Nucleus accumbens (tissue), 56 donors: ENCODE measurements at places on chromosomes 11 and 22.

DNA sequence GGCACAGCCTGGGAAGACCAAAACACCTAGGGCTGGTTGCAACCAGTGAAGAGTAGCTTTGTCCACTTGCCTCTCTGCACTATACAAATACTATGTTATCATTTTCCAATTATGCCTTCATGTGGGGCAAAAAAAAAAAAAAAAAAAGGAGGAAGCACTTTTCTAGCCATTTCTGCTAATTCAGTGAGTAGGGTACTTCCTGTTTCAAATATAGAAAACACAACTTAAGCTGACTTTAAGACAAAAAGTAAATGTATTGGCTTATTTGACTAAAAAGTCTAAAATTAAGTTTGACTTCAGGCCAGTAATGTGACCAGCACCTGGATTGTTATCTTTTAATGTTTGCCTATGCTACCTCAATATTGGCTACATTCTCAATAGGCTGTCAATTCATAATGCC lies 15.3 kb downstream of the CCDC73 start:
- DNase-seq, result no peak

DNA sequence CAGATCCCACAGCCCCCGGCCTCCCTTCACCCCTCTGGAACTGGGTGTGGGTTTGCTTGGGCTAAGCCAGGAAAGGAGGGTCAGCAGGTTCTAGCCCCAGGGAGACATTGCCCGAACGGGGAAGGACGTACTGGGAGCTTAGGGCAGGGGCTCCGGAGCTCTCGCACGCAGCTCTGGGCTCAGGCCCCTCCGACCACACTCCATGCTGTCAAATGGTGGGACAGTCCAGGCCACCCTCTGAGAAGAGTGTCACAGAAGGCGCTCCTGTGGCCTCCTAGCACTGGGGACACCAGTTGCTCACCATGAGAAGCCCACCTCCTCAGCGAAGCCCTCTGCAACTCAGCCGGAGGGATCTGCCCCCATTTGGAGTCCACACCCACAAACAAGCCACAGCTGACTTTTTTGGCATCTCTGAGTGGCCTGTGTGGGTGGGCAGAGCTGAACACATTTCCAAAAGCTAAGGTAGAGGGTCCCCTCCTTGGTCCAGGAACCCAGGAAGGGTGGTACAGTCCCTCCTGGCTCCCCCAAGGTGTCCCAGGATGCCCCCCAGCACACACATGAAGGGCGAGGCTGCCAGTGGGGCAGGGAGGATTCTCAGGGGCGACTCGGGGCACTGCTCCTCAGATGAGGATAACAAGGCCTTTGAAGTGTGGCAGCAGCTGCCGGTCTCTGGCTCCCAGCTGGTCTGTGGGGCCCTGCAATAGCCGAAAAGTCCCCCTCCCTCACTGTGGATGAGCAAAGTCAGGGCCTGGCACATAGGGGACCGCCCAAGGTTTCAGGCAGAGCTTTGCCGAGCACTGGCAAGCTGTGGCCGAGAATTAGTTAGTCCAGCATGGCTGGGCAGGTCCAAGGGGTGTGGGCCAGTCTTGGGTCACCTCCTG lies 13.0 kb upstream of the TEF start:
- no peak for DNase-seq

DNA sequence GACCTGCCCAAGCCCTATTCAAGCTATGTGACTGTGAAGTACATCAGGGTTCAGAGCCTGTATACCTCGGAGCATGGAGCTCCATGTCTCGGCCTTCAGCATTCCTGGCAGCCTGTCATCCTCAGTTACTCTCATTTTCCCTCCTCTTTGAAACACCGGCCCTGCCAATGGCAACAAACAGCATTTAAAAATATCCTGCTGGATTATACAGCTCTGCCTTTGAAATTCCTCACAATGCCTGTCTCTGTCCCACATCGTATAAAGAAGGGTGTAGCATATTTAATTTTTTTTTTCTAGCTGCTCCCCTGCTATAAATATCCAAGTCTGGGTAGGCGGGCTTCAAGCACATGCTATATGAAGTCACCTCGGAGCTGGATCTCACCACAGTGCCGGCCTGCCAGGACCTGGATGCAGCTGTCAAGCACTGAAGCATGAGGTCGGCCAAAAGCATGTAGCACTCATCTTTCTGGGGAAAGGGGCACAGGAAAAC lies 11.8 kb downstream of the ABTB2 start:
- DNase-seq, result no peak

DNA sequence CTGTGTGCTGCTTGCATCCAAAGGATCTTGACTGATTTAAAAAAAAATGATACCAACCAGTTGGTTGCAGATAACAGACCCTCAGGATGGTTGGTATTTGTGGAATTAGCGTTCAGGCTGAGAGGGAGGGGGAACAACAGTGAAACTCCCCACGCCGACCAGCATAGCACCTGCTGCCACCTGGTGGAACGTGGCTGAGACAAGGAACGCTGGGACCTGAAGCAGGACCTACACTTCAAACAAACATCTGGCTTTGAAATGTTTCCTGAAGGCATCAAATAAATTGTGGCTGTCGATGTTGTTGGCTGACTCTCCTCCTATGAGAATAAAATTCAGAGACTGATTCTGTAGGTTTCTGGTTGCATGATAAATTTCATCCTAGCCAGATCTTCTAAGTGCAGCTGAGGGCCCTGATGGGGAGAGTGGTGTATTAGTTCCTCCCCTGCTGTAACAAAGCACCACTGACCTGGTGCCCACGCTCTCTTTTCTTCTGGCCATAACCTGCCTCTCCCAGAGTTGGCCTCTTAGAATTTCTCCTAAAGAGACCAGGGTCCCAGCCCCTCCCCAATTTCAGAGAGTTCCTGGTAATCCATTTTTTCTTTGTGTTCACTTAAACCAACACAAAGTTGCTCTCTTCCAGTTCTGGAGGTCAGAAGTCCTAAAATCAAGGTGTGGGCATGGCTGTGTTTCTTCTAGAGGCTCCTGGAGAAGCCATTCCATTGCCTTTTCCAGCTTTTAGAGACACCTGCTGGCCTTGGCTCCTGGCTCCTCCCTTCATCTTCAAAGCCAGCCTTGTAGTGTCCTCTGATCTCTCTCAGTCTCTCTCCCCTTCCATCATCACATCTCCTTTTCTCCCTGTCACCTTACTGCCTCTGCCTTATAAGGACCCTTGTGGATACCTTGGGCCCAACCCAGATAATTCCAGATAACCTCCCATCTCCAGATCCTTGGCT lies 17.3 kb downstream of the APOL2 start:
- no peak for DNase-seq

- no peak for DNase-seq
These were observed 18.1 kb downstream of the SSH3 start for GRCh38 chr11:67321313-67321871.

DNA sequence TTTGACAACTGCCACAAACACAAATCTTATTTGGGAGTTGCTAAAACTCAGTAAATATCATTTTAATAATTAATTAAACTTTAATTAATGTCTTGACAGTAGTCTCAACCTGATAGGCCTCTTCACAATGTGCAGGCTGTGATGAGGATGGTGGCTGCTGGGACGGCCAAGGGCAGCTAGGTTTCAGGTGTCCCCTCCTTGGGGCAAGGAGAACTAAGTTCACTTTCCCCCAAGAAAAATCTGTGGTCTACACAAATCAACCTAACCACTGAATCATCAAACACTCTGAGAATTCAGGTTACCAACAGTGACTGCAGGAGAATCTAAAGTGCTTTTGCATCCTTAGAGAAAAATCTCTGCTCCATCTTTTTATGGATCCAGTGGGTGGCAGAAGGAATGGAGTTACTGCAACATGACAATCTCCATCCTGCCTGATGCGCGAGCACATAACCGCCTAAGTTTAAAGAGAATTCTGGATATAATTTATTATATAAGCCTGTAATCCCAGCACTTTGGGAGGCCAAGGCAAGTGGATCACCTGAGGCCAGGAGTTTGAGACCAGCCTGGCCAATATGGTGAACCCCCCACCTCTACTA lies 289.7 kb downstream of the KIRREL3 start:
- no peak for DNase-seq

GRCh38 chr11:120578596-120579154 lies 67.1 kb downstream of the GRIK4 start:
- DNase-seq, result no peak

DNA sequence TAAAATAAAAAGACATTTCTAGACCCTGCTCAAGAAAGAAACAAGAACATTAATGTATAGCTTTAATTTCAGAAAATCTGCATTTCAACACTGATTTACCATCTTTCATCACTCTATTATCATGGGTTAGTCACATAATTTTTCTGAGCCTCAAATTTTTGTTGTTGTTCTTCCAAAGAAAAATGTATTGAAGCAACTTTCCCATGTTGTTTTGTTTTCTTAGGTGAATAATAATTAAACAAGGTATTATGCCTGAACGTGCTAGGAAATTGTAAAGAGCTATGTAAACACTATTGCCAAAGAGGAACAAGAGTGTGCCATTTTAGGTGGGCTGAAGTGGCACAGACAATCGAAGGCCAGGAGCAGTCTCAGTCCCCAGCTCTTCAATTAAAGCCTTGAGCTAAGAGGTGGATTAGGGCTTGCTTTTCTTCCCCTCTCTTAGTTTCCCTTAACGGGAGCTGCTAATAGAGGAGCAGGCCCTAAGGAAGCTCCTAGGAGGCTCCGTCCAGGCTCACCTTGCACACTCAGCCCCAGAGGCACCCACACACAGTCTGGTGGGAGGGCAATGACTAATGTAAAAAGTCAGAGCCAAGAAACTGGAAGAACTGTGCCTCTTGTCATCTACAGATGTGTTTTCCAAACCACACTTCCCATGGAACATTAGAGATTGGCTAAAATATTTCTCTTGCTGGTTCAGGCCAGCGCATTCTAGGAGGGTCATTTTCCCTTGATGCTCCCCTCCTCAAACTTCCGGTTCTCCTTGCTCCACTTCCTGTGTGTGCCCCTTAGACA lies 8.8 kb upstream of the UBASH3B start:
- DNase-seq, result no peak

- DNase-seq, result no peak
These were observed 30.4 kb downstream of the CYP2R1 start for GRCh38 chr11:14861680-14862079.

GRCh38 chr11:43010042-43010441 lies 301.8 kb upstream of the API5 start:
- no peak for DNase-seq

- DNase-seq, result no peak
These were observed 104.1 kb upstream of the MTNR1B start for GRCh38 chr11:92865352-92865751.

DNA sequence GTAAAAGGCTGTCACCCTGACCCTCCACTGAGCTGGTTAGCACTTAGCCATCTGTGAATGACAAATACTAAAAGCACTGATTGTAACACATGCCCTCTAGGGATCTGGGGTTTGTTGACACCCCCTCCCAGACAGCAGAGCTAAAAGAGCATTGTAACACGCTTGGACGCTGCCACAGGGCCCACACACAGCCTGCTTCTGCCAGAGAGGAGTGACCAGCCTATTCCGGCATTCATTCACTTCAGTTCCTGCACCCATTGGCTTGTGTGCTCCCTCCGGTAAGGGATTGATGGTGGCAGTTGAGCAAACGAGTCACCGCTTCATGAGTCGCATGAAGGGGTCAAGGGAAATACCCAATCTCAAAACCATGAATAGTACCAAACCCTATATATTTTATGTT lies 15.8 kb downstream of the OR10D3 start:
- no peak for DNase-seq

DNA sequence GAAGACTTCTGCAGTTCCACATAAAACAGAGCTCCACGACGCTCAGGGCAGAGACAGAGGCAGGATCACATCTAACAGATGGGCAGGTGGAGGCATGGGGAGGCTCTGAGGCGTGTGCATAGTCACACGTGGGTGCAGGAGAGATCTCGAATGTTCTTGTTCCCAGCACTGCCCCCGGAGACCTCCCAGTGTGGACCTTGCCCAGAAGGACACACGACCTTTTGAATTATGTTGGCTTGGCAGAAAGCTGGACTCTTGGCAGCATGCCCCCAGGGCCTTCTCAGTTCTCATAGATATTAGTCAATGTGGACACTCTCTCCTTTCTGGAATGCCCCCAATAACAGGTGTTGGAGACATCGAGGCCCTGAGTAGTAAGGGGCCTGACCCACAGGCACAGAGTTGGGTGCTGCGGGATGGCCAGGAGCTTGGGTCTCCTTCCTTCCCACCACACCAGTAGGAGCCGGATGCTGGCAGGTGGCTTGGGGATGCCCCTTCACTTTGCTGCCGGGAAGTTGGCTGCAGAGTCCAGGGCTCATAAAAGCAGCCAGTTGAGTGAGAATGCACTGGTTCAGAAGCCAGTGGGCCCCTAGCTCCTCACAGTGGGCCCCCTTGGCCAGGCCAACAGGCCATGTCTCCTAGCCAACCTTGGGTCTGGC lies 12.1 kb downstream of the MYEOV start:
- no peak for DNase-seq

DNA sequence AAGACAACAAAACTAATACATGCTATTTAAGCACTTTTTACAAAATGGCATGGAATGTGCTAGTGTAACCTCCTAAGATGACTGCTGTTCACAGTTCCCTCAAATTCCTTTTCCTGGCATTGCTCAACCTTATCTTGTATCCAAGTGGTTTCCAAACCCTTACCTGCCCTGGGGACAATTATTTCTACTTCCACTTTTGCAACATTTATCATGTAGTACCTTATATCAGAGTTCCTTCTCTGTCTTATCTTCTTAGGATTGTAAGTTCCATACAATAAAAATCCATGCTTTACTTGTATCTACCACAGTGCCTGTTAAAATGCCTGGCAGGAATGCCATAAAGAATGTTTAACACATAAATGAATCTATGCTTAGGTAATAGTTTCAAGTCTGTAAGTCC lies 109.2 kb upstream of the MTMR2 start:
- DNase-seq, result no peak

DNA sequence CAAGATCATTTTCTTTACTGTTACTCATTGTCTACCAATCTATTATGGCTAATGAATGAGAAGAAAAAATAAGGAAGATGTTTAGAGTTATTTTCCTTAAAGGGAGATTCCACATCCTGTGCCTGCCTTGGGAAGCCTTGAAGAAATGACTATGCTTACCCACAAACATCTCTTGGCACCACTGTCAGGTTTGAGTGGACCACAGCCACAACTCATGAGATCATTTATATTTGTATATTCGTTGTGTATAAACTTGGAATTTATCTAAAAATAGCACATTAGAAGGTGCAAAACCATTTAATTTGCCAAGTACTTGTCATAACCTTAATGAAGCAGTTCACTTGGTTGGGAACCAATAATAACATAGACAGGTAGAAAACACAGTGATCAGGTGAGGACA lies 740.8 kb downstream of the DLG2 start:
- DNase-seq, result no peak

GRCh38 chr11:44862558-44863101 lies 88.1 kb downstream of the TP53I11 start:
- DNase-seq, result no peak

- no peak for DNase-seq
These were observed 4.9 kb downstream of the CADM1 start for GRCh38 chr11:115499241-115499799.

GRCh38 chr22:40326905-40327735 lies 19.2 kb upstream of the ADSL start:
- no peak for DNase-seq

DNA sequence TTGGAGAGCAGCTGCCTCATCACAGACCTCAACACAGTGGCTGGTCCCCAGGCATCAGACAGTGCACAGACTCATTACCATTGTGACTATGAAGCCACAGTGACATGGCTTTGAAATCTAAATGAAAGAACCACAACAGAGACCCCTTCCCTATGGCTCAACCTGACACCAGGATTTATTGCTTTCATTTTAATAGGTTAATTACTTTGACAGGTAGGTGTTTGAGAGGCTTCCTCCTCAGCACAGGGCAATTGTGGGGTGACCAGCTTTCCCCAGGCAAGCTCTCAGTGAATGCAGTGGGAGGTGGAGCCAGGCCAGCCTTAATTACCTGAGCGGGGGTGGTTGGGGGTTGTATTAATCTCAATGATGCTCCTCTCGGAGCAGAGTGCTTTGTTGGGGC lies 102.3 kb downstream of the CHST1 start:
- no peak for DNase-seq
